ENCODE measurements at places on chromosomes 3 and 15.

DNA sequence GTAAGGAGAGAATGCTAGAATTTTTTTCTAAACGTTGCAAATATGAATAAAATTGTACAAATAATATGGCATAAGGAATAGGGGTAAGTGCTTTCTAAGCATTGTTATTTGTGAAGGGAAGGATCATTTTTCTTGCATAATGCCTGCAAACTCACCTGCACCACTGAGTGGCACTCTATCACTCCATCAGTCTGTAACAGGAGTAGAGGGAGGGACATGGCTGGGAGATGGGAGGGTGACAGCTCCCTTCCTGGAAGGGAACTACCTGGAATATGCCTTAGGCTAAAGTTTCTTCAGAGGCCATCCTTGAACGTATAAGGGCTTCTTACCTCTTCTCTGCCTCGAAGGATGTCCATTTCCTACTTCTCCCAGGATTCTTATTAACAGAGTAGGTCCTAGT, 3.0 kb downstream of the NAALADL2 start:
- no peak for DNase-seq

GRCh38 chr3:153257673-153258351, 95.8 kb downstream of the RAP2B start:
- DNase-seq, result no peak

DNA sequence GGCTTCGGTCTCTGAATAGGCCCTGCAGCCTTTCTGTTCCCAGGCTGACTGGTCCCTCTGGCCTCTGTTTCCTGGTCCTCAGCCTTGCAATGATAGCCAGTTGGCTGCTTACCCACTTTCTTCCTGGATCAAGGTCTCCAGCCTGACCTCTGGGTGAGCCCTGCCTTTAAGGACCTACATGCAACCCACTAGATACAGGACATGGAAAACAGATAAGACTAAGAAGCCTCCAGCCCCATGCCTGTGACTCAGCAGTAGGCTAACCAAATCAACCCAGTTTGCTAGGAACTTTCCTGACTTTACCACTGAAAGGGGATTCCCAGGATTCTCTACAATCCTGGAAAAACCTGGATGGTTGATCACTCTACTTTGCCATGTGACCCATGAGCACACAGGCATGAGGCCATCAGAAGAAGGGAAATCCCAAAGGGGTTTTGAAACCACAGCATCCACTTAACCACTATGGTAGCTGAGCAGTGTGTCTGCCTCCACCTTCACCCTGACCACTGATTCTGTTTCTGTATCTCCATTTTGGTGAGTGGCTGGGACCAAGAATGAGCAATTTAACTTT, 188.1 kb downstream of the CHST2 start:
- DNase-seq, result no peak

DNA sequence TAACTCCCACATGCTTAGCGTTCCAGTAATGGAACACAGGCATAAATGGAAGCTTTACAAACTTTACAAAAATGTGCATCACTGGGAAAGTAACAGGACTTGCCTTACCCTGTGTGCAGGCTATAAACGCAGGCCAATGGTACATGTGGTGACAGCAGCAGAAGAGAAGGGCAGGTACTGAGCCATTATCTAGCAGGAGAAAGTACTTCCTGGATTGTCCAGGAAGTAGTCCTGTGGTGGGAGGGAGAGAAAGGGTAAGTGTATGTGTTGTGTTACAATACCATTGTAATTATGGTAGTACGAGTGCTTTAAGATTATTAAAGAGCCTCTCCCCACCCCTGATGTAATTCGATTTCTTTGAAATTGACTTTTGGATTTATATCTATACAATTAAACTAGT, 5.3 kb downstream of the ATP1B3 start:
- DNase-seq, result no peak

GRCh38 chr3:162802228-162802965, 1305.8 kb downstream of the OTOL1 start:
- DNase-seq, result no peak

DNA sequence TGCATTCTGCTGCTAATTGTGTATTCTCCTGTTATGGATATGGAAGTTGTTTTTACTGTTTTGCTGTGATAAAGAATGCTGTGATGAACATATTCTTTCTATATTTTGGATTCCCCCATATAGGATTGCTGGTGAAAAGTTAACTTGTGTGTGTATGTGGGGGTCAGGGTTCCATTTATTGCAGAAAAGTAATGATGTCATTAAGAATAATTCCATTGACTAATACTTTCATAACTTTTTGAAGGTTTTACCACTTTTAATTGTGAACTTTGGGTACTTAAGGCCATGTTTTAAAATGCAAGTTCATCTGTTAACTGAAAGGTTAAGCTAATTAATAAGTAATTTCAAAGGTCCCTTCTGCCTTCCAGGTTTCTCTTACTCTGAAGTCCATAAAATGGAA, 6.2 kb downstream of the NEO1 start:
- DNase-seq, result no peak

DNA sequence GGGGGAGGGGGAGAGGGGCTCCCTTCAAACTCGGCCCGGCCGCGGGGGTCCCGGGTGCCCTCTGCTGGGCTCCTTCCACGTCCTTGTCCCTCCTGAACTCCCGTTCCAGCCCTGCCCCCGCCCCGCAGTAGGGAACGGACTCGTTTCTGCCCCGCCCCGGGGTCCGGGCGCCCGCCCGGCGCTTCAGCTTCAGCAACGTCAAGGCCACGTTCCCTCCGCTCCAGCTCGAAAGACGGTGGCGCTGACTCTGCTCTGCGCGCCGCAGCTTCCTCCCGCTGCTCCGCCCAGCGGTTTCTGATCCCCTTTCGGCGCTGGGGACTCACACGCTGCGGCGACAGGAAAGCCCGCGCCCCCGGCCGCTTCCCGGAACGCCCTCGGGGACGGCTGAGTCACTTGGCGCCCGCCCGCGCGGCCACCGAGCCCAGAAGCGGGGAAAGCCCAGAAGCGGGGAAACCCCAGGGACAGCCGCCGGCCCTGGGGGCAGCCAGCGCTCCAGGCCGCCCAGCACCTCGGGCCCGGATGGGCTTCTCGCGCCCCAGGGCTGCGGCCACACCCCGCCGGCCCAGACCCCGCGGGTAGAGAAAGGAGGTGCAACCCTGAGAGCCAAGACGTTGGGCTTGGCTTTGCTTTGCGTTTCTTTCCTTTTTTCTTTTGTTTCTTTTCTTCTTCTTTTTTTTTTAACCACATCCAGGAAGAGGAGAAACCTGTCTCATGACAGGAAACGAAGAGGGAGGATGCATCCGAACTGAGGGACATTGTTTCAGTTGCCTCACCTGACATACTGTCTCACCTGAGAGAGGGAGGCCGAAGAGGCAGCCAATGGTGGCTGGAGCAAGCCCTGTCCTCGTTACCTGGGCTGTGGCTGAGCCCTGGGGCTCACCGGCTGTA, 28.9 kb downstream of the ARHGAP31 start:
- DNase-seq, result peak; percentile 92
